NB4 (cell line): ENCODE measurements at places on chromosomes 1 and 21.

DNA sequence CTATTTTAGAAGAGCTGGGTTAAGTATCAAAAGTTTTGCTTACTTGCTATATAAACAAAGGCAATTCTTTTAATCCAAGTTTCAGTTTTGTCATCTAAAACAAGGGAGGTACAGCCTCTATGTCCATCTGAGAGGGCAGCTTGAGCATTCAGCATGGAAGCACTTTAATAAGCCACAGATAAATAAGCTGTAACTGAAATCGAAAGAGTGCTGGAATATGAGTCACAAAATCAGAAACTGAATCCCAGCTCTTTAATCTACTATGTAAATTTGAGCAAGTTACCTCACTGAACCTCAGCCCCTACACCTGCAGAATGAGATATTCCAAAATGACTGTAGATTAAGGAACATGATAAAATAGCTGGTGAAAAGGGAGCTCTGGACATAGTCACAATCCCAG, 80.0 kb upstream of the HP1BP3 start:
- no peak for DNase-seq

DNA sequence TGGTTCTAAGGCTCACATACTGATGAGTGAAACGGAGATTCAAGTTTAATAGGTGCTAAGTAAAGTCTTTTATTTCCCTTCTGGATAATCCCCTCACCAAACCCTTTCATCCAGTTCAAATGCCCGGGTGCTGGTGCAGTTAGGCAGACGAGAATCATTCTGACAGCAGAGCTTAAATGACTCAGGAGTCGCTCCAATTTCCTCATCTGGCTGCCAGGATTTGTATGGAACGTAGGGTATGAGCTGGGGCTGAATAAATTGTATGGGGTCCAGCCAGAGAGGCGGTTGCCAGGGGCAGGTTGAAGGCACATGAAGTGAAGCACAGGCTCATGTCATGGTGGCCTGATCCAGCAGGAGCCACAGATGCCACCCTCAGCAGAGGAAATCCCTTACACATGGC, 76.0 kb downstream of the PAPPA2 start:
- no peak for DNase-seq

GRCh38 chr1:203172184-203173010, 3.2 kb downstream of the MYBPH start:
- peak; percentile 63 for DNase-seq

- DNase-seq: no peak
Measured at GRCh38 chr1:157994704-157995582, 1.5 kb downstream of the KIRREL1 start.

GRCh38 chr1:198435056-198435455, 105.4 kb downstream of the ATP6V1G3 start:
- DNase-seq: no peak

DNA sequence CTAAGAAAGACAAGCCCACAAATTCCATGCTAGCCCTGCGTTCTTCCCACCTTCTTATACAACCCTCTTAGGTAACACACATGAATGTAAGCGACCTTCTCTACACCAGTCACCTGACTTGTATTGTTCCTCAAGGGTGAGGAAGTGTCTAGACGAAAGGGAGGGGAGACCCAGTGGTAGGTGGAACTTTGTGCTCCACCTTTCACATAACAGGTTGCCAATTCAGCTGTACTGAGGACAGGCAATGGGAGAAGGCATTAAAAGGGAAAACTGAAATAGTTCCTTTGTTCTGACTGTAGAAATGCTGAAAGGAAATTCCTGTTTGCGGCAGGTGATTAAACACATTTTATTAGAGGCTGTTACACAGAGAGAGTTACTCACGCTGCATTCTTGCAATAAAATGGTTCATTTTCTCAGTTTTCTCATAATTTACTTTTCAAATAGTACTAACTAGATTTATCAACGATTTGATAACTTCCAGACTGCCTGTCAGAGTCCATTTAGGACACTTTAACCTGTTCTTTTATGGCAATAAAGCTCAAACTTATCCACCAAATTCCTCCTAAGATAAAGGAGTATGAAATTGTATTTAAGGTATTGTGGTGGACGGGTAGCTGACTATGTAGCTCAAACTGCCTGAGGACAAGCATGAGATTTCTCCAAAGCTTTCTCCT, 17.8 kb upstream of the CHRM3 start:
- DNase-seq: no peak

DNA sequence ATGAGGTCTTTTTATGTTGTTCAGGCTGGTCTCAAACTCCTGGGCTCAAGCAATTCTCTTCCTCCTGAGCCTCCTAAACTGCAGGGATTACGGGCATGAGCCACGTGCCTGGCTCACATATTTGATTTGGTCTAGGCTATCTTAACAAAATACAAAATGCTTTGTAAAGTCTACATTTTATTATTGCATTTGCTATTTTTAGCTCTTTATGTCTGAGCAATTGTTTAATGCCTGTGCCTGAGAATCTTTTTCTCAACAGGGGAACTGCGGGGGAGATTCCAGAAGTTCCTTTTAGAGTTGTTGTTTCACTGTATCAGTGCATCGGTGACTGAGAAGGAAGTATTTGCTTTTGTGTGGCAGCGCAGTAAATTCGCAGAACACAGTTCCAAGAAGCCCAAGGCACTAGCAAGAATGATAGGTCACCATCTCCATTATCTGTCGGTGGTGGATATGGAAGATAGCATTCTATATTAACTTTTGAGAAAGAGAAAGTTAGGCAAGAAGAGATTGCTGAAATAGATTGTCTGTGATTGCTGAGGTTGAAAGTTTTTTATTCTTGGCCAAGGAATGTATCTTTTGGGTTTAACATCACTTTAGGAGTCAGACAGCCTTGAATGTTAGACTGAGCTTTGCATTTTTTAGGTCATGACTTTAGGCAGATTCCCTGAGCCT, 167.3 kb downstream of the PDE4B start:
- DNase-seq: no peak

DNA sequence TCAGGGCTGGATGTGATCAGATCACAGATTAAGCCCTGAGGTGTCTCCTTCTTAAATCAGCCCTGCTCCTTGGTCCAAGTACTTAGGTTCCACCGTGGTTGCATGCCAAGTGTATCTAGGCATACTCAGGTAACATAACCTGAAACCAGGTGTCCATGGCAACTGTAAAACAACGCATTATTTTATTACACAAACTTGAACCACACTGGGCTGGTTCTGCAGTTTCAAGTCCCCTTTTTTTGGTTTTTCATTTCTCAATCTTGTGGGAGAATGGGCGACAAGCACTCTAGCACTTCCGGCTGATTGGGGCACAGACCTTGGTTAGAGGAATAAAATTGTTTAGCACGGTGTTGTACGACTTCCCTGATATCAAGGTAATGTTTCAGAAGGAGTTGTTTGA, 65.2 kb downstream of the GBP6 start:
- DNase-seq: no peak

DNA sequence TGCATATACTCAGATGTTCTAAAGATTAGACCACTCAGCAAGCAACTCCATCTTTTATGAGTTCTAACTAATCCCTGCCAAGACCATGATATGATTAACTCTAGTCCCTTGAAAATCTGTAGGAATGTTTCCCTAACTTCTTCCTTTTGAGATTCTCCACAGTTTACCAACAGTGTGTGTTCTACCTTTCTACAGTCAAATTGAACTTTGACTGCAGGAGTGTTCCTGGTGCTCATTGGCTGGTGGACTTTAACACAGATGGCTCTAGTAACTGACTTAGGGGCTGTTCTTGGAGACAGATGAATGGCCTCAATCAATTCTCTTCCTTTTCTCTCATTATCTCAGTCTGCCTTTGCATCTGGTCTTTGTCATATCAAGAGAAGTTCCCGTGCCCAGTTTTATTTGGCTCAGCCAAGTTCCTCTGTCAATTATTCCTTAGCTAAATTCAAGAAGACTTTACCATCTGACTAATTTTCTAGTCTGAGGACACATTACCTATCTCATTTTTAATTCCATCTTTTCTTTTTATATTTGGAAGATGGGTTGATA, 643.9 kb upstream of the CAMK1G start:
- DNase-seq: no peak

- DNase-seq: no peak
Measured at GRCh38 chr21:26836528-26836927, 8.7 kb downstream of the ADAMTS1 start.

DNA sequence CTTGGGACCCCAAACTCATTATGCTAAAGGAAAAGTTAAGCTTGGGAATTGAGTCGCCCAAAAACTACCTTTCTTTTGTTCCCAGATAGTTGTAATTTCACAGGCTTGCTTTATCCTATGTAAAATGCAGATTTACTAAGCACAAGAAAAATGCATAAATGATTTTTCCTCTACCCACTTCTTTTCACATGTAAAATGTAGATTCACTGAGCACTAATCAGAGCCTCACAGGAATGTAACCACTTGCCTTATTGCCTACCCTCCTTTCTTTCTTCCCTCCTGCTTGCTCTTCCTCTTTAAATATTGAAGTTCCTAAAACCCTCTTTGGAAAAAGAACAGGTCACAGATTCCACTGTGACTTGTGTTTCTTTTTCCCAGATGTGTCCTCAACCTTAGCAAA, 18.3 kb downstream of the CAPN8 start:
- no peak for DNase-seq

DNA sequence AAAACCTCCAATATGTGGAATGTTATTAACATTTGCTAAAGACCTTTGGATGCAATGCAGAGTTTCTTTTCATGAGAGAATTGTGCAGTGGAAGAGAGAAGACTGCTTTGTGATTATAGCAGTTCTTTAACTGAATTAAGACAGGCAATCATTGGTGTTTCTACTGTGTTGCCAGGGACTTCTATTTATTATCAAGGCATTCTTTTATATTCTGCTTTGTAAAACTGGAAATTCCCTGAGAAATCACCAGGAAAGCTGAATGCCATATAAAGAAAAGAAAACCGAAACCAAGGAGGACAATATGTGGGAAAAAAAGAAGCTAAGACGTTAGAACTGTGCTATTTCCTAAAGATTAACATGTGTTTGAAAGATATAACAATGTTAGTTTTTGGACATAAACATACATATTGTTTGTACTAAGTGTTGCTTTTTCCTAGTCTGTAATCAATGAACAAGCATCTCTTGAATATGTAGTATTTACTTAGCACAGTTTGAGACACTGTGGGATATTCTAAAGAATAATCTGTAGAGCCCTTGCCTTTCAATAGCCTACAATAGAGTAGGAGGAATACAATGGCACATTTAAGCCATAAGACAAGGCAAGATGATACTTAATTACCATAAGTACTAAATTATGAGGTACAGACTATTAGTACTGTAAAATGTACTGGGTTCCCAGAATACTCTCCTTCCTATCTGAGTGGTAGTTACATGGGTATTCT, 47.1 kb downstream of the EXTL2 start:
- no peak for DNase-seq

DNA sequence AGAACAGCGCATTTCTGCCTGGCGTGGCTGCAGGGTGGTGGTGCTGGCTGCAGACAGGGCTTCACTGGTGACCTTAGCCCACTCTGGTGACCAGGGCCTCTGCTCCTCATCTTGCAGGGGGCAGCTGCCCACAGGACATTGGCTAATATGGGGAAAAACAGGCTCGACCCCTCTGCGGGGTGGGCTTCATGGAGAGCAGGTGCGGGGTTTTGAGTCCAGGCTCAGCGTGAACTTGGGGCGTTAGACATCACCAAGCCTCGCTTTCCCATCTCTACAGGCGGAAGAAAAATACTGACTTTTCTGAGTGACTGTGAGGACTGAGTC, 24.4 kb downstream of the LHX4 start:
- DNase-seq: no peak

DNA sequence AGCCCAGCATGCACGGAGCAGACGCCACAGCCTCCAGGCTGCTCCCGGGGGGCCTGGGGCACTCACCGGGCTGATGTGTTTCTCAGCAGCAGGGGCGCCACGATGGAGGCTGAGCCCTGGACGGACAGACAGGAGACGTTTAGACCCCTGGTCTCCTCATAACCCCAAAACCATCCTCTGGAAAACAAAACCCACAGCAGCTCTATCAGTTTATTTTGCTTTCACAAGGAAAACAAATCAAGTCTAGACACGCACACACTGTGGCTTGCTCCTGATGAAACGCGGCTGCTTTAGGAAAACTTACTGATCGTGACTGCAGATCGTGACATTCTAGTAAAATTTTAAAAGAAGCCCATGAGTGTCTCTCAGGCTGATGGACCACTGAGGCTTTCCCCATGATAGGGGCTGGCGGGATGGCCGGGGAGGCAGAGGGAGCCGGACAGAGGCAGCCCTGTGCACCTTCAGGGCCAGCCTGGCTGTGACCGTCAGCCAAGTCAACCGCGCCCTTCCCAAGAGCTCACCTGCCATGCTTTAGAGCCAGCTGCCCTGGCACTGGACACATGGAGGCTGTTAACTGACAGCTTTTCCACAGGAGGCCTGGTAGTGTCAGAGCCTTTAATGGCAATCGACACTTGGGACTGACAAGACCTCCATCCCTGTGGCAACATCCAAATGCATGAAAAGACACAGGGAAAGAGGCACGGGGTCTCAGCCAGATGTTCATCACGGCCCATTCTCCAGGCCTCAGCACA, 5.2 kb downstream of the POFUT2 start:
- no peak for DNase-seq

- no peak for DNase-seq
Measured at GRCh38 chr21:32308696-32309095, 10.0 kb downstream of the MRAP start.

GRCh38 chr1:40985161-40985560, 5.7 kb downstream of the CTPS1 start:
- no peak for DNase-seq

GRCh38 chr1:200452850-200453552, 43.2 kb upstream of the ZNF281 start:
- no peak for DNase-seq

GRCh38 chr1:48645883-48646282, 130.8 kb downstream of the BEND5 start:
- DNase-seq: no peak

DNA sequence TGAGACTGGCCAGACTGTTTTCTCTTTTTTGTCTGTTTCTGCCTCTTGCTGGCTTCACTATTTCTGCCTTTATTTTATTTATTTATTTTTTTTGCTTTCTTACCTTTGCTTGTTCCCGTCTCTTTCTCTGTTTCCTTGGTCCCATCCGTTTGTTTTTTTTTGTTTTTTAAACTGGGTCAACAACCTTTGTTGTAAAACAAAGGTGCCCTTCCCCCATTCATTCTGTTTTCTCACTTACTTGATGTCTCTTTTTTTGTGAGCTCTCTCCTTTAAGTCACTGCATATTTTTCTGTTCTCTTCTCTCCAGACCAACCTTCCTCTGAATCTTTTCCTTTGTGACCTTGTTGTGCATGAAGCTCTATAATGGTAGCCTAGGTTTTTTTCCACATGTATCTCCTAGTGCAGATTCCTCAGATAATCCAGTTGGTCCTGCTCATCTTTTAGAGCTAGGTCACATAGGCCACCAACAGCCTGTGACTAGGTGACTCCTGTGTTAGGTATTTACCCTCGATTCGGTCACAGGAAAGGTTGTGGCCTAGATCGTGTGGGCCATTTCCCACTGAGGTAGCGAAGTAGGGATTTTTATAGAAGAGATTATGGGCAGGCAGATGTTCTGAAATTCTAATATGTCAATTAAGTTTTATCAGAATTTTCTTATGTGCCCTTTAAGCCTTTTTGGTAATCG, 15.9 kb downstream of the GNAI3 start:
- no peak for DNase-seq

DNA sequence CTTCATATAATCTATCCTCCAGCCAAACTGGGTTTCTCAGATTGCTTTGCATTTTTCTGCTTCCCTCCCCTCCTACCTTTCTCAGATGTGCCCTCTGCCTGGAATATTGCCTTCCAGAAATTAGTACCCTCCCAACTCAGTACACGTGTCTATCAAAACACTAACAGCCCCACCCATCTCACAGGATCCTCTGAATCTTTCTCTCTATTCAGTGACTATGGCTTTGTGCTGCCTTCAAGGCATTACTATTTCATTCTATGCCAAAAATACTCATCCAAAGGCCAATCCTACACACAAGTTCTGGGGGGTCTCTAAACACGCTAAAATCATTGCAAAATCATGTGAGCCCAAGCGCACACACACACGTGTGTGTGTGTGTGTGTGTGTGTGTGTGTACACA, 58.4 kb downstream of the ZNF281 start:
- DNase-seq: no peak
